ENCODE measurements at places on chromosomes 1 and 21.

DNA sequence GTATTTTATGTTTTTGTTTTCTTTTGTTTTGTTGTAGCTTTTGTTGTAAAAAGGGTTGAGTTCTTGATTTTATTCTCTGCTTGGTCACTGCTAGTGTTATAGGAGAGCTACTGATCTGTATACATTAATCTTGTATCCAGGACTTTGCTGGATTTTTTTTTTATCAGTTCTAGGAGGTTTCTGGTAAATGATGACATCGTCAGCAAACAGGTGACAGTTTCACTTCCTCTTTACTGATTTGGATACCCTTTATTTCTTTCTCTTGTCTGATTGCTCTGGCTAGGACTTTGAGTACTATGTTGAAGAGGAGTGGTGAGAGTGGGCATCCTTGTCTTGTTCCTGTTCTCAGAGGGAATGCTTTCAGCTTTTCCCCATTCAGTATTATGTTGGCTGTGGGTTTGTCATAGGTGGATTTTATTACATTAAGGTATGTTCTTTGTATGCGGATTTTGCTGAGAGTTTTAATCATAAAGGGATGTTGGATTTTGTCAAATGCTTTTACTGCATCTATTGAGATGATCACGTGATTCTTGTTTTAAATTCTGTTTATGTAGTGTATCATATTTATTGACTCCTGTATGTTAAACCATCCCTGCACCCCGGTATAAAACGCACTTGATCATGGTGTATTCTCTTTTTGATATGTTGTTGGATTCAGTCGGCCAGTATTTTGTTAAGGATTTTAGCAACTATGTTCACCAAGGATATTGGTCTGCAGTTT, 905.7 kb downstream of the LTN1 start:
- DNase-seq = no peak

GRCh38 chr1:206685334-206685768, 646 bp downstream of the MAPKAPK2 start:
- DNase-seq = peak; percentile 57

DNA sequence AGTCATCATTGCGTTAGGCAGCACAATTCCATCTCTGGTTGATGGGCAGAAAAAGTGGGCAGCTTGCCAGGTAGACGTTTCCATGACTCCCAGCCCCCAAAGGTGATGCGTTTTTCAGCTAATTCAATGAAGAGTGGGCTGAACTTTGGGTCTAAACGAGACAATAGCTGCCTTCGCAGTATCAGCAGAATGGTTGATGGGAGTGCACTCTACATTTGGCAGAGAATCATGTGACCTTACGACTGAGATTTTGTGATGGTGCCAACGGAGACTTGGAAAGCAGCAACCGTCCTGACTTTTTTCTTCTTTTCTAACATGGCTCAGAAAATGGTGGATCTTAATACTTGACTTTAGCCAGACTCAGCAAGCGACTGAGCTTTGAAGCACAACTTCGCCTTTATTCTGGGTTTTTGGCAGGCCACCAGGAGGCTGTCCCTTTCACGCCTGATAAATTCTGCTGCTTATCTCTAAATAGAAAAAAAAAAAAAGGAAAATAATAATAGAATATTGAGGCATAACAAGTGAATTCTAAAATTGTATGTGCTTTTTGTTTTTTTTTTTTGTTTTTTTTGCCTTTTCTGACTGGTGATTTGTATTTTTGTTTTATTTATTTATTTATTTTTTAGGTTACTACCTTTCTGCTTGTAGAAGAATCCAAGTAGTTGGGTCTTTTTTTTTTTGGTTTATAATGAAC, 804.8 kb downstream of the USP25 start:
- no peak for DNase-seq

DNA sequence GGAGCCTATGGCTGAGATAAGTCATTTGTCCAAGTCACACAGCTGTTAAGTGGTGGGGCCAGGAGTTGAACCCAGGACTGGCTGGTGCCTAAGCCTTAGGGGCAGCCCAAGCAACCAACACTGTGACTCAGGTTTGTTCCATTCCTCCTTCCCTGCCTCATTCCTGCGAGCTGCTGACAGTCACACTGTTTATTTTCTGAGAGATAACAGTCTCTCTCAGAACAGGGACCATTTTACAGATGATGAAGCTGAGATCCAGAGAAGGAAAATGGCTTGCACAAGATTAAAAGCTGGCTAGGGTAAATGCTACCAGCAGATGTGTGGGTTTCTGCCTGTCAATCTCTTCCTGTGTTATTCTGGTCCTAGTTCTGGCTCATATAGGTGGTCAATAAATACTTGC, 24.3 kb upstream of the TCEA3 start:
- no peak for DNase-seq

GRCh38 chr21:37412603-37413360, 46.2 kb downstream of the DYRK1A start:
- no peak for DNase-seq

- no peak for DNase-seq
Measured at GRCh38 chr1:8417625-8418024, 99.7 kb downstream of the SLC45A1 start.

DNA sequence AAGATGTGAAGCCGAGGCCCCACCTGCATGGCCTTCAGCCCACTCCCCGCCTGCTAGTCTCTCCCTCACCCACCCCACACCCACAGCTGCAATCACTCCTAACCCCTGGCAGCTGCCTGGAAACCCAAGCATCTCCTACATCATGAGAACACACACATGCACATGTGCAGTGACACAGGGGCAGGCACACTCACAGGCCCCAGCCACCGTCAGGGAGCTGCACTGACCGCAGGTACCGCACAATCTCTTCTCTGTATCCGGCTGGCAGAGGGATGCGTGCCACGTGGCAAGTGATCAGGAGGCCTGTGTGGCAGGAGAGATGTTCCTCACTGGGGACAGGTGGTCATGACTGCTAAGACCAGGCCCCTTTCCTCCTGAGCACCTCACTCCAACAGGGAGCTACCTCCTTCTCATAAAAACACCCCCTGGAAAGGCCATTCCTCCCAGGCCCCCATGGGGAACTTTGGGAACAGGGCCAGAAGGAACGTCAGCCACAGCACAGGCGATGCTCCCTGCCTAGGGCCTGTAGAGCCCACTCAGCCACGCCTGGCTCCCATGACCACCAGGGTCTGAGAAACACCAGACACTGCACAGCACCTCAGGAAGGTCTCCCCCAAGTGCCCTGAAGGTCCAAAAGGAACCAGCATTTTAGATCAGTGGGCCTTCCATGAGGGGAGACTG, 6.0 kb downstream of the LSS start:
- DNase-seq = no peak

DNA sequence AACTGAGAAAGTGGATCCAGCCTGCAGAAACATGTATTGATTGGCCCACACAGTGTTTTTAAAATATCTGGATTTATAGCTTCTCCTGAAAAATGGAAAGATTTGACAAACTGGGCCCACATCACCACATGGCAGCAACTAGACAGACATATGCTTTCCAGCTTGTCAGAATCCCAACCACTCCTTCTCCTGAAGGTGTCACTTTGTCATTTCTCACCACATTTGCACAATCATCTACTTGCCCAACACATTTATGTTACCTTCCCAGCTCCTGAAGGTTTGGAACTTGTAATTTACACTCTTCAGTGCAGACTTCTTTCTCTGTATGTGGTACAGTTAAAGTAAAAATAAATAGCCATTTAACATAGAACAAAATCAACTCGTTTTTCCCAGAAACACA, 126.1 kb upstream of the KIAA1614 start:
- no peak for DNase-seq

DNA sequence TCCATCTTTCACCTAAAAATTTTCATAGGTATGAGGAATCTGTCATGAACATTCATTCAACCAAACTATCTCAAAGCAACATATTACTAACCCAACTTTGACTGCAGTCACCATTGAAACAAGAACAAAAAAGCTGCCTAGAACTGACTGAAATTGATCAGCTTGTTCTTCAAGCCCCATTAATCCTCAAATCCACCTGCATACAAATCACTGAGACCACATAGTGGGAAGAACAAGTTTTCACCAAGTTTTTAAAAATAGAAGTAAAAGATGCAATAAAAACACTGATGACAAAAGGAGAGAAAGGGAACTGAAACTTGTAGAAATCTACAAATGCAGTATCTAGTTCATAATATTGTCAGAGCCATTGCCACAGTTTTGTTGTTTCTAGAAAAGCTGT, 6.1 kb downstream of the SORT1 start:
- DNase-seq = no peak

GRCh38 chr1:41812051-41812450, 106.7 kb downstream of the HIVEP3 start:
- peak; percentile 52 for DNase-seq

- peak; percentile 25 for DNase-seq
Measured at GRCh38 chr1:212970085-212970484, 19.7 kb downstream of the VASH2 start.

All from nephron progenitor cell (in vitro differentiated cells).